NCI-H1694 (cell line): ENCODE measurements at places on chromosomes 5 and 9.

- no peak for DNase-seq
Observed at GRCh38 chr5:140327589-140327988, 18.8 kb downstream of the HBEGF start.

- DNase-seq, result no peak
Observed at GRCh38 chr5:151081431-151082281, 822 bp upstream of the TNIP1 start.

DNA sequence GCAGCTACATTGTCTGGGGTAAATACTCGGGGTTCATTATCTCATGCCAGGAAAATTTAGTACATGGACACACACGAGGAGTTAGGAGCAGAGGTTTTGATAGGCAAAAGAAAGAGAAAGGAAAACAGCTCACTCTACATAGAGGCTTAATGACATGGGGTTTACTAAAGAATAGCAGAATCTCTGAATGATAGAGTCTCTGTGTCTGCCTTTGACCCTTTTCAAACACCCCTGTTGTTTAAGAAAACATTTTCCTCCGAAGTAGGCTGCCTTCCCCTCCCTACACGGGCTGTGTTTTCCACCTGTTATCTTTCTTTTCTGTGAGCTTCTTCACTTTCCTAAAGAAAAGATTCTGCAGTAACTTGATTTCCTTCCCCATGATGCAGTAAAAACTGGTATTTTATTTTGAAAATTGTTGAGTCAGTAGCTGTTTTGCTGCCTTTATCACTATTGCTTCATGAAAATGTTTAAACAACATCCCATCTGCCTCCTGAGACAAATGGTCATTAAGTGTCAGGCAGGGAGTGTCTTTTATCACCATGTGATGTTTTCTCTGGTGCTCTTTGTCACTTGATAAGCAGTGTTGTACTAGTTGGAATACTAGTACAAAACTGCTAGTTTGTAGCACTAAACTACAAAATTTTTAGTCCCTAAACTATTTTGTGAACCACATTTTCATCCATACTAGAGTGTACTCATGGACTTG lies 76.6 kb downstream of the PPIC start:
- DNase-seq, result no peak

DNA sequence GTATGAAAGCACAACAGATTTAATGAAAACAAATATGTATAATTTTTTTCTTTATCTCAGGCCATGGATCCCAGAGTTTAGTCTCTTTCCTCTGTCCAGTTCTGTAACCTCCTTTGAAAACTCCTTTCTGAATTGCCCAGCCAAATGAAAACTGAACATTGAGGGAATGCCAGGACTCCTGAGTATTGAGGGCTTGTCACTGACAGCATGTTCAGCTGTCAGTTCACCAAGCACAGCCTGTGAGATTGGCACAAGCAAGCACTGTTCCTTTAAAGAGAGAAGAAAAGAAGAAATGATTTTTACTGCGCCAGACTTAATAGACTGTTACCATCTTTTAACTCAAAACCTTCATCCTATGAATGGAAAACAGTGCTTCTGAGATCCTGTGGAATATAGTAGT lies 27.3 kb downstream of the TTC1 start:
- DNase-seq, result no peak

- DNase-seq, result no peak
Observed at GRCh38 chr9:136980669-136981478, 1.9 kb upstream of the LCNL1 start.
